Nephron progenitor cell (in vitro differentiated cells): ENCODE measurements at places on chromosomes 5 and 9.

DNA sequence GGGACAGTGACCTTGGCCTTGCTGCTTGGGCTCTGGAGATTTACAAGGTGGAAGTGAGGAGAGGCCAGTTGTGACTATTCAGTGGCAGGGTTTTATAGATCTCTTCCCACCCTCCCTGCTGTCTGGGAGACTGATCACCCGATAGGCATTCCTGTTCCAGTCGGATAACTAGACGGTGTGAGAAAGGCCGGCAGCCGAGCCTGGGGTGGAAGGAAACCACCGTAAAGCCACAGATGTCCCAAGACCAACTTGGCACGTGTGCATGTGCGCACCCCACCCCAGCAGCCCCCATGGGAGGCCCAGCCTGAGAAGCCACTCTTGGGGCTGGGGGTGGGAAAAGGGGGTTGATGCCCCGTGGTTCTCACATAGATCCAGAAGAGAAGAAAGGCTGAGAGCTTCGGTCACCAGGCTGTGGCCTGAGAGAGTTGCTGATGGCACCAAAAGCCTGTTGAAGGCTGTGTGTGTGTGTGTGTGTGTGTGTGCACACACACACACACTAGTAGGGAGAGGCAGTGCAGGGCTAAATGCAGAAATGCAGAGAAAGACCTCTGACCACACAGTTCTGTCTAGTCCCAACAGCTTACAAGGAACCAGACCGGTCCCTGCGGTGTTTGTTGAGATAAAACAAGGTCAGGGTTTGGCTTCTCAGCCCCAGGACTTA is 225.8 kb downstream of the FANCC start:
- DNase-seq = peak; percentile 66

GRCh38 chr5:169051351-169051750 is 249.6 kb downstream of the SLIT3 start:
- DNase-seq = no peak

- DNase-seq = no peak
These were observed 1.8 kb upstream of the MYORG start for GRCh38 chr9:34378376-34379060.

DNA sequence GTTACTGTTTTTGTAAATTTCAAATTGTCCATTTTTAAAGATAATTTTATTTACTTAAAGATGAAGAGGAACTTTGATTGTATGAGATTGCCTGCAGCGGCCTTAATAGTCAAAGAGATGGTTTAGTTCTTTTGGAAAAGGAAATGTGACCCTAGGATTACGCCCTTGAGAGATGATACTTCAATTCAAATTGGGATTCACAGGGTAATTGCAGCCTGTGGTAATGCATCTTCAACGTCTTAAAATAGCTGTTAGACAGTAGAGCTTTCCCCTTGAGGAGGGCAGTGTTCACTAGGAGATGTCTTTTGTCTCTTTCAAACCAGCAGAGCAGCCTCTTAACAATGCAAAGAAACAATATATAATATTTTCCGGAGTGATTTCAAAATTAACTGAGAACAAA is 127.1 kb downstream of the TAF11L14 start:
- no peak for DNase-seq

DNA sequence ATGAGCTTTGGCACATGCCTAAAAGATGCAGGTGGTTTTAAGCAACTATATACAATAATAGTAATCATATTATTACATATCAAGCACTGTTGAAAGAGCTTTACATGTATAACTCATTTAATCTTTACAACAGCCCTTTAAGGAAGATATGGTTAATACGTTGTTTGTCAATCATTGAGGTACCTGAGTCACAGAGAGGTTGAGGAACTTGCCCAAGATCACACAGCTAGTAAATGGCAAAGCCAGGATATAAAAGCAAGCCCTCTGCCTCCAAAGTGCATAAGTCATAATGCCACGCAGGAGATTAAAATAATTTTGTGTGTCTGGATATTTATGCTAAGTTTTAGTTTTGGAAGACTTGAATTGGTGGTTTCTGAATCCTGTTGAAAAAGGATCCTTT is 90.2 kb downstream of the DAPK1 start:
- DNase-seq = no peak

GRCh38 chr5:113084402-113085083 is 107.9 kb downstream of the DCP2 start:
- no peak for DNase-seq

DNA sequence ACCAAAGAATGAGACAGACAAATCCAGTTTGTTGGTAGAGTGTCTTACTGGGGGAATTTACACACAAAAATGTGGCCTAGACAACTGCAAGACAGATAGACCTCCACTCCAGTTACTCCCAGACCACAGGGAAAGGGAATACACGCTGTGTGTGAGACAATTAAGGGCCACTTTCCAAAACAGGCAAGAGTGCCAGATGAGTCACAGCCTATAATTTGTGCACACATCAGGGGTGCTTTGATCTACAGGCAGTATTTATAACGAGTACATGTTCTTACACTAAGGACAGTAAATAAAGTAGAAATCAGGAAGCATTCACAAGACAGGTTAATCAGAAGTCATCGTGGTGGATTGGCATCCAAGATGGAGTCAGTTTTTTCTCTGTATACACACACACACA is 114.8 kb downstream of the ZNF622 start:
- DNase-seq = no peak
